ENCODE measurements at places on chromosomes 6 and 20. TPM values are rescaled to one million over a fixed set of nuclear protein-coding genes. Genes with fewer than 3 reads are reported as not detected.

Gene LST1
- not detected for total RNA-seq

Gene MUC21
- total RNA-seq, result not detected

Gene XKR7
- not detected for total RNA-seq

Gene COL9A3
- 0.55 TPM for total RNA-seq

Gene GLYATL3
- not detected for total RNA-seq

Gene ZKSCAN4
- 2.6 TPM for total RNA-seq

Gene C20orf141
- 0.46 TPM for total RNA-seq
